ENCODE measurements at places on chromosomes 5 and 9. TPM values are rescaled to one million over a fixed set of nuclear protein-coding genes. Genes with fewer than 3 reads are reported as not detected.

Gene MYOT
- 1.6 TPM for polyA plus RNA-seq

Gene JADE2
- 18.0 TPM for polyA plus RNA-seq

Gene DOCK8
- polyA plus RNA-seq, result 8.4 TPM

GRCh38 chr5:59327191-59327980, 566.1 kb downstream of the PDE4D start:
- DNase-seq, result no peak

DNA sequence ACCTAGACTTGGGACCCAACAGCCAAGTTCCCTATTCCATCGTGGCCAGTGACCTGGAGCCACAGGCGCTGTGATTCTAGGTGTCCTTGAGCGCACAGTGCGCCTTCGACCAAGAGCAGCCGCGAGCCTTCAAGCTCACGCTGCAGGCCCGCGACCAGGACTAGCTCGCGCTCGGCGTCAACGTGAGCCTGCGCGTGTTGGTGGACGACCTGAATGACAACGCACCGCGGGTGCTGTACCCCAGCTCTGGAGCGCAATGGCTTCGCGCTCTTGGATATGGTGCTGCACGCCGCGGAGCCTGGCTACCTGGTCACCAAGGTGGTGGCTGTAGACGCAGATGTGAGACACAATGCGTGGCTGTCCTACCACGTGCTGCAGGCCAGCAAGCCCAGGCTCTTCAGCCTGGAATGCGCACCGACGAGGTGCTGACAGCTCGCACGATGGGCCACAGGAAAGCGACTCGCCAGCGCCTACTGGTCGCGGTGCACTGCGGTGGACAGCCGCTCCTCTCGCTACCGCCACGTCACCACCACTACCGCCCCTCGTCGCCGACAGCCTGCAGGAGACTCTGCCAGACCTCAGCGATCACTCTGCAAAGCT, 11.4 kb downstream of the PCDHGA12 start:
- no peak for DNase-seq

DNA sequence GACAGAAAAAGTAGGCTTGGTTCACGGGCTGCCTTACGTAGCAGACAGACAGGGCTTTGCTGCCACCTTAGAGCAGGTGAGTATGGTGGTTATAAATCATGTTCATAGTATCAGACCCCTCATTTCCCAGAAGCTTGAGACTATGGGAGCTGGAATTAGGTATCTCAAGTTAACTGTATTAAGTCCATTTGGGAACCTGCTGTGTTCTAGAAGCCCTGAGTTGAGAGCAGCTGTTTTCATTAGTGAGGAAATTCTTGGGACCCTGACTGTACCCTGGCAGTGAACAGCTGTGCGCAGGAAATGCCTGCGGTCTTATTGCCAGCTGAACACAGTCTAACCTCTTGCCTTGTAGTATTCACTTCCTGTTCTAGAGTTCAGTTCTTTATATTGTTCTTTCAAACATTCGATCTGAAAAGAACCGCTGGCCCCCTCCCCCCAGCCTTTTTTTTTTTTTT, 29.8 kb downstream of the UGCG start:
- DNase-seq, result no peak

DNA sequence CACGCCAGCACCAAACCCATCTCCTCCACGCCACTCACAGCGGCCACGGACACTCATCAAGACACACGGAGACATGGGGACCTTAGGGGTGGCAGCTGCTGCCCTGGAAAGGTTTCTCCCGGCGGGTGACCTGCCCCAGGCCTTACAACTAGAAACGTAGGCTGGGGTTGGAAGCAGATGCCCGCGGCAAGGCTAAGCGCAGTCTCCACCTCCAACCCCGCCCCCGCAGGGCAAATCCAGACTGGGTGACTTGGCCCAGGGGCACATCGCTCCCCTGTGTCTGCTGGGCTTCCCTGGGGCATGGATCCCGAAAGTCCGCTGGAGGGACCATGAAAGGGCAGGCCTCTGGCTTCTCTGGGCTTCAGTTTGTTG, 12.0 kb upstream of the ASS1 start:
- DNase-seq, result no peak

Gene LCN9
- not detected for polyA plus RNA-seq

- DNase-seq, result no peak
These were observed 53.9 kb downstream of the MEF2C start for GRCh38 chr5:88829054-88829453.

GRCh38 chr5:56078278-56079156, 83.8 kb upstream of the IL6ST start:
- no peak for DNase-seq

DNA sequence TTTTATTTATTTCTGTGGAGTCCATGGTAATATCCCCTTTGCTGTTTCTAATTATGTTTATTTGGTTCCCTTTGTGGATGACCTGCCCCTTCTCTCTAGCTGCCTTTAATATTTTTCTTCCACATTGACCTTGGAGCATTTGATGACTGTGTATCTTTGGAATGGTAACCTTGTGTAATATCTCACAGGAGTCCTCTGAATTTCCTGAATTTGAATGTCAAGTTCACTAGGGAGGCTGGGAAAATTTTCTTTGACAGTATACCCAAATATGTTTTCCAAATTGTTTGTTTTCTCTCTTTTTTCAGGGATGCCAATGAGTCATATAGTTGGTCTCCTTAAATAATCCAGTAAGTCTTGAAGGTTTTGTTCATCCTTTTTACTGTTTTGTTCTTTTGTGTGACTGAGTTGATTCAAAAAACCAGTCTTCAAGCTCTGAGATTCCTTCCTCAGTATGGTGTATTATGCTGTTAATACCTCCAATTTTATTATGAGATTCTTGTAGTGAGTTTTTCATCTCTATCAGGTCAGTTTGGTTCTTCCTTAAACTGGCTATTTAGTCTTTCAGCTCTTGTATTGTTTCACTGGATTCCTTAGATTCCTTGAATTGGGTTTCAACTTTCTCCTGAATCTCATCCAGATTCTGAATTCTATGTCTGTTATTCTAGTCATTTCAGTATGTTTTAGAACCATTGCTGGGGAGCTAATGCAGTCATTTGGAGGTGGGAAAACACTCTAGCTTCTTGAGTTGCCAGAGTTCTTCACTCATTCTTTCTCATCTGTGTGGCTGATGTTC, 349.0 kb upstream of the TARS1 start:
- DNase-seq, result no peak

Gene MYOZ3
- polyA plus RNA-seq, result 13.1 TPM

GRCh38 chr9:13806714-13807113, 507.2 kb downstream of the NFIB start:
- no peak for DNase-seq

DNA sequence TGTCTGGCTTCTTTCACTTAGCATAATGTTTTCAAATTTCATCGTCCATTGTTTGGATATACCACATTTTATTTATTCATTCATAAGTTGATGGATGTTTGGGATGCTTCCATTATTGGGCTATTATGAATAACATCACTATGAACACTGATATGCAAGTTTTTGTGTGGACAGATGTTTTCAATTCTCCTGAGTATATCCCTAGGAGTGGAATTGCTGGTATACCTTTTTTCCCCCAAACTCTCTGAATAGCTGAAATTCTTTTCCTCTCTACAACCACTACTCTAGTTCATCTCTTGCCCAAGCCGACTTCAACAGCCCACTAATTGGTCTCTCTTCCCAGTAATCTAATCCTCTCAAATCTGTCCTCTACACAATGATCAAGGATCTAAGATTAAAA, 4.7 kb upstream of the ZFR start:
- DNase-seq, result no peak

GRCh38 chr5:54296386-54296785, 14.0 kb downstream of the ARL15 start:
- DNase-seq, result no peak

DNA sequence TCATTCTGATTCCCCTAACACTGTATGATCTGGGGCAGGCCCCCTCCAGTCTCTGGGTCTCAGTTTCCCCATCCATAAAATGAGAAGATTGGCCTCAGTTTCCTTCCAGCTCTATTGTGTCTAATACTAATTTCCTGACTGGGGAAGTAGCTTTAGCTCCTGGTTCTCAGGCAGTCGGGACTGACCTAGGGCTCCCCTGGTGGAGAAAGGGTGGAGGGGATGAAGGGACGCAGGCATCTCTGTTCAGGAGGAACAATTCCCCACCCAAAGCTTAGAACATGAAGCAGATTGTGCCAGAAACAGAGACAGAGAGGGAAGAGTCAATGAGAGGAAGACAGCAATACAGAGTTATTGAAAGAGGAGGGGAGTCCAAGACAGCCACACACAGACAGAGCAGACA, 14.2 kb upstream of the PTGS1 start:
- no peak for DNase-seq

DNA sequence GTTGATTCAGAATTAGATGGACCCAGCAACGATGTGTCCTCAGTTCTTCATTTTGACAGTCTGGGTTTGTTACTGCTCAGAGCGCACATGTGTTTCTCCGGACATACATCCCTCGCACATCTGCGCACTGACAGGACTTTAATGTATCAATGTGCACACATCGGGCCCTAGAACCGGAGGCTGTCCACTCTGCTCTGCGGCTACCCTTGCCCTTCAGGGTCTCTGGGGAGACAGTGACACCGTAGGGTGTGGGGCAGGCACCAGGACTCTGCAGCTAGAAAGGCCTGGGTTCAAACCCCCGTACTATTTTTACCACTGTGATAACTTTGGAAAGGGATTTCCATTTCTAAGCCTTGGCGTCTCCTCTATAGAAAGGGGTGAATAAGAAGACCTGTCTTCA, 23.5 kb upstream of the LPCAT1 start:
- DNase-seq, result no peak

GRCh38 chr5:54825005-54825404, 160.4 kb downstream of the ESM1 start:
- no peak for DNase-seq

Gene PCDH1
- 30.8 TPM for polyA plus RNA-seq

DNA sequence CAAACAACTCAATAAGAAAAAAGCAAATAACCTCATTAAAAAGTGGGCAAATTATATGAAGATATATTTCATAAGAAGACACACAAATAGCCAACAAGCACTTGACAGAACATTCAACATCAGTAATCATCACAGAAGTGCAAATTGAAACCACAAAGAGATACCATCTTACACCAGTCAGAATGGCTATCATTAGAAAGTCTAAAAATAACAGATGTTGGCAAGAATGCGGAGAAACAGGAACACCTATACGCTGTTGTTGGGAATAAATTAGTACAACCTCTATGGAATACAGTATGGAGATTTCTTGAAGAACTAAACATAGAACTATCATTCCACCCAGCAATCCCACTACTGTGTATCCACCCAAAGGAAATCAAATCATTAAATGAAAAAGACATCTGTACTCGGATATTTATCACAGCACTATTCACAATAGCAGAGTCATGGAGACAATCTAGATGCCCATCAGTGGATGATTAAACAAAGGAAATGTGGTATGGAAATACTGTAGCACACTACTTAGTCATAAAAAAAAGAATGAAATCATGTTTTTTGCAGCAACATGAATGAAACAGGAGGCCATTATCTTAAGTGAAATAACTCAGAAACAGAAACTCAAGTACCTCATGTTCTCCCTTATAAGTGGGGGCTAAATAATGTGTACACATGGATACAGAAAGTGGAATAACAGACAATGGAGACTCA, 106.8 kb upstream of the FST start:
- DNase-seq, result no peak

Measured in left lung (tissue), 14 donors.